ENCODE measurements at places on chromosomes 6 and 20.

DNA sequence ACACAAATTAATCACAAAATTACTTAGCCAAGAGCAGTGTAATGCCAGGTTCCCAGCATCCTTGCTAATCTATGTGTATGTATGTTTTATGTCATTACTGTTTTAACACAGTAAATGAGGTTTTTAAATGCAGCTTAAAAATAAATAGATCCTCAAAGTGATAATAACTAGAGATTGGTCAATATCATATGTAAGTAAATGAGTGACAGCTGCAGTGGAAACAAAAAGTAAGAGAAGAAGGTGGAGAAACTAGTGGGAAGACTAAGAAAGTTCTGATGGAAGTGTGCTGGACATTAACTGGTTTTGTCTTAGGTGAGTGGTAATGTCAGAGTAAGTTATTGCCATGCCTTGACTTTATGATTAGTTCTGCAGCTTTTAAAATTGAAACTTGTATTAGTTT, 1.9 kb upstream of the GJB7 start:
- no peak for DNase-seq

DNA sequence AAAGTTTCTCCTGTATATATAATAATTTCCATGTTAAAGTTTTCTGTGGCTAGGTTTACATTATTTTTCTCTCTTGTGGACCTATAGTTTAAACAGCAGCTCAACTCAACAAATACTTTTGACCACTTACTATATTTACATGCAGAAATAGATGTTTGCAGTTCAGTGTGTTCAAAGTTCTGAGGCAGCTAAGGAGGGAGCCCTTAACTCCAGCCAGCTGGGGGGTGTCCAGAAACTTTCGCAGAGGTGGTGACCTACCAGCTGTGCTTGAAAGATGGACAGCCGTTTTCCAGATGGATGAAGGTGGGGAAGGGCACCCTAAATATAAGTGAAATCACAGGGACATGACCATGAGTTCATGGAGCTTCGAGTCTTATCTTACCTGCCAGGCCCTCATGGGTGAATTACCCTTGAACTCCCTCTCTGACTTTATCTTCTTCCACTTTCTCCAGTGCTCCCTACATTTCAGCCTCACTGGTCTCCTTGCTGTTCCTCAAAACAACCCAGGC, 33.4 kb downstream of the DHX35 start:
- no peak for DNase-seq

GRCh38 chr6:42280966-42281533, 63.4 kb upstream of the MRPS10 start:
- no peak for DNase-seq

DNA sequence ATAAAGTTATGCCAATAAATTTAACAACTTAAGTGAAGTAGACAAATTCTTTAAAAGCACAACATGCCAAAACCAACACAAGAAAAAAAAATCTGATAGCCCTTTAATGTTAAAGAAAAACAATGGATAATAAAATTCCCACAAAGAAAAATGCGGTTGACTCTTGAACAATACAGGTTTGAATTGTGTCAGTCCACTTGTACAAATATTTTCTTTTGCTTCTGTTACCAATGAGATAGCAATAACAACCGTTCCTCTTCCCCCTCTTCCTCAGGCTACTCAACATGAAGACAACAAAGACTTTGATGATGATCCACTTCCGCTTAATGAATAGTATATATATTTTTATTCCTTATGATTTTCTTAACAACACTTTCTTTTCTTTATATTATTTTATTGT, 283.9 kb upstream of the MAN1A1 start:
- DNase-seq, result no peak

GRCh38 chr6:24927277-24927955, 8.3 kb downstream of the RIPOR2 start:
- no peak for DNase-seq

GRCh38 chr6:26276841-26277648, 88.0 kb upstream of the BTN3A2 start:
- DNase-seq, result no peak

DNA sequence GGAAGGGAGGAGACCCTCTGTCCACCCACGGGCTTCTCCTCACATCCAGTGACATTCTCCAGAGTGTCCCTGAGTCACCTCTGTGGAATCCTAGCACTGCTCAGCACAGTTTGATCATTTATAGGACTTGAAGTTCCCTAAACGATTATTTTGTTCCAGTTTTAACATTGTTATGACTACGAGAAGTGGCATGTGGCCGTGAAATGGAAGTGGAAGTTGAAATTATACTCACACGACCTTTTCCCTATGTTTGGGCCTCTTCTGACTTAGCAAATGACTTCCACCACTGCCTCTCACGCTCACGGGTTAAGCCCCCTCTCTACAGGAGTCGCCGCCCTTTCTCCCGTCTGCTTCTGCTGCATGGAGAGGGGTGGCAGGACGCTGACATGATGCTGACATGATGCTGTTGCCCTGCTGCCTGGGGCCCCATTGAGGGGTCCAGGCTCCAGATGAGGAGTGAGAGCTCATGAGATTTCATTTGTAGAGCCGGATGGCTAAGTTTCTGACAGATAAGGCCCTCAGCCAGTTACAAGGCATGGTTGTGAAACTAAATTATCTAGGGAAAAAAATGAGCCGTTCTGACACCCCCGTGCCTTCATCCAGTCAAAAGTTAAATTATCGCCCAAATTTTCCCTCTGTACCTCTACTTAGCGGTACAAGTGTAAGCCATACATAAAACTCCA, 153.6 kb upstream of the UST start:
- peak; percentile 66 for DNase-seq

DNA sequence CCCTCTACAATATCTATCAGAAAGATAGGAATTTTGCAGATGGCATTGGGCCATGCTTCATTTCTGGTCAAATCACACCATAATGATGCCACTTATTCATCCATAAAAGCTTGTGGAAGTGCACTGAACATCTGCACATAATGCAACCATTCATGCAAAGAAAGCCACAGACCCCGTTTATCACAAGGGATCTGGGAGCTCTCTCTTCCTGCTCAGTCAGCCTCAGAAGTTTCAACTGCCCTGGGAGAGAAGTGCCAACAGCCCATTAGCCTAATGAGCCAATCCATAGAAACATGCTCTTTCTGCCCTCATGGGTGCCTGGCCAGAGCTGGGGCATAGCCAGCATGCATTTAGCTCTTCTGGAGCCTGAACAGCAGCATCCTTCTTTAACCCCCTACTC, 85.8 kb downstream of the SLC35F1 start:
- peak; percentile 37 for DNase-seq

GRCh38 chr20:35697696-35698297, 1.4 kb downstream of the NFS1 start:
- DNase-seq, result no peak

DNA sequence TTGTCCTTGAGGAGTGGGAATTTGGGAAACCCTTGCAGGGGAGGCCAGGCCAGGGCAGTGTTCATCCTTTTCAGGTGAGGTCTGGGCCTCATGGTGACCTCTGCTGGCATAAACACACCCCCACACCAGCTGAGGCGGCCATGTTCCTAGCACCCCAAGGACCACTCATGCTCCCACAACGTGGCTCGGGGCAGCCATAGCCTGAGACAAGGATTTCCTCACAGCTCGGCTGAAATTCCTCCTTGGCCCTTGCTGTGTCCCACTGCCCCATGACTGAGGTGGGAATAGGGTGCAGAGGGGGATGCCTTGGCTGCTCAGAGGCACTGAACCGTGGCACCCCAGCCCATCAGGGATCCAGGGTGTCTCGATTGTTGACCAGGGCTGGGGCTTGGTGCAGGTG, 27.3 kb upstream of the SPDEF start:
- DNase-seq, result no peak

DNA sequence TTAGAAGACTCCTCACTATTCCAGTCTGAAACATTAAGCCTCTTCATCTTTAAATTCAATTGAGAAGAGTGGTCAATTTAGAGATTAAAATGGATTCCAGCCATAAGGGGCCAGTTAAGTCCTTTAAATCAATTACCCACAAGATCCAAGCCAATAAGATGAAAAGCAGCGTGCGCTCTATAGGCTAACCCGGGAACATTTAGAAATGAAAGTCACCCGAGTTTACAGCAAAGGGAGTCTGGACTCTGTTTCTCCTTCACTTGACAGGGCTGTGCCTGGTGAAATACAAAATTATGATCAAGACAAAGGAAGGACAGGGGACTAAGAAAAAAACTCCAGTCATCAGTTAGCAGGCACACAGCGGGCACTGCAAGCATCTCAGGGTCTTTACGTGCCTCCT, 393.7 kb downstream of the QKI start:
- DNase-seq, result no peak

DNA sequence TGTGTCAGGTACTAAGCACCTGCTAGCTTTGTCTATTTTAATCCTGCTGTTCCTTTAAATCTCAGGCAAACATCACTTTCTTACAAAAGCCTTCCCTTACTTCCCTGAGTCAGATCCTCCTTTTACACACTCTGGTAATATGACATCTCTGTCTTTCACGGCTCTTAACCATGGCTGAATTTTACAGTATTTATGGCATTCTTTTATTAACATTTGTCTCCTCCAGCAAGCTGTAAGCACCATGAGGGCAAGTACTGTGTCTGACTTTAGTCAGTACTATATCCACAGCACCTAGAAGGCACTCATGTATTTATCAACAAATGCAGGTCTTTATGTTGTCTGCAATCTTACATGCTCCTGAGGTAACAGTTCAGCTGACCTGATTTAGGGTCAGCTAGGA, 33.7 kb upstream of the HBS1L start:
- DNase-seq, result peak; percentile 15

- DNase-seq, result no peak
These were observed 161.3 kb downstream of the PKHD1 start for GRCh38 chr6:51926125-51926524.

DNA sequence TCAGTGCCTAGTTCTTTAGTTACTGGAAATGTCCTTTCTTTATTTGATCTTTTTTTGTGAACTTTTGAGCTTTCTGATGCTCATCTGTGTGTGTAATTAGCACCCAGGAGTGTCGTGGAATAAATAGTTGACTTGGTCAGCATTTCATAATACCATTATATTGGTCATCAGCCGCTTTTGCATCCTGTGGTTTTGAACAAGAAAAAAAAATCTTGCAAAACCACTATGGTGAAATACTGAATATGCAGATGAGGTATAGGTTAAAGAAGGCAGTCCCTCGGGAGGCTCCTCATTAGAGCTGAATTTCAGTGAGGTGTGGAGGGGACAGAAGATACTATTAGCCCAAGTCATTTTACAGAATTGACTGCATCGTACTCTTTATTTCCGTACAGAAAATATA, 90.1 kb downstream of the FOXO3 start:
- DNase-seq, result peak; percentile 40

GRCh38 chr20:36728986-36729385, 16.9 kb downstream of the NDRG3 start:
- peak; percentile 70 for DNase-seq

DNA sequence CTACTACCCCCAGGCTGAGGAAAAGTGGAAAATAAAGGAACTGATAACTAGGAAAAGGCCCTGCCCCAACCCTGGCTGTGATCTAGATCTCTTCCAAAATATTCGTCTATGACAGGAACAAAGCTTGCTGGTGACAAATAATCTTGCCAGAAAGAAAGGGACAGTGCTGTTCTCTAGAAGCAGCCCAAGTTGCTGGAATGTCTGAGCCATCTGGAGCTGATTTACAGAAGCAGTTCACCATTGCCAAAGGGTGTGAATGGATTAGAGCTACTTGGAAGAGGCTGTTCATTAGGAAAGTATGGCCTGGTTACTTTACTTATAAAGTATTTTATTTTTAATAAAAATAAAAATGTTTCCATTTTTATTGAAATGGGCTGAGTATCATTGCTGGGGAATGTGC, 146.3 kb downstream of the EPM2A start:
- no peak for DNase-seq

- DNase-seq, result no peak
These were observed 13.4 kb downstream of the DCBLD1 start for GRCh38 chr6:117495869-117496268.

DNA sequence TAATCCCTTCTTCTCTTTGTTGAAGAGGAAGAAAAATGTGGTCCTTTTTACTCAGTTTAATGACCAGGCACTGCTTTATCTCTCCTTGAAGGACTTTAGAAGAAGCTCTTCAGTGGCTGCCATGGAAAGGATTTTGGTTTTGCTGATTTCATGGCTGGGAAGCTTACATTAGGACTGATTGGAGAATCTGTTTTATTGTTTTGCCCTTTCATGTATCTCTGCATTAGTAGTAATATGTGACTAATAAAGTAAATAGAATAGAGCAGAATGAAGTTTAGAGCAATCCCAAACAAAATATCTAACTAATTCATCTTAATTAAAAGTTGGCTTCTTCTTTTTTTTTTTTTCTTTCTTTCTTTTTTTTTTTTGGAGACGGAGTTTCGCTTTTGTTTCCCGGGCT, 502.9 kb downstream of the HAO1 start:
- no peak for DNase-seq

GRCh38 chr20:11993886-11994461, 76.3 kb downstream of the BTBD3 start:
- DNase-seq, result no peak

GRCh38 chr6:165059032-165059431, 250.4 kb downstream of the C6orf118 start:
- peak; percentile 60 for DNase-seq

GRCh38 chr6:13568970-13569369, 5.4 kb upstream of the SIRT5 start:
- DNase-seq, result no peak

GRCh38 chr6:38584731-38585130, 55.0 kb downstream of the BTBD9 start:
- DNase-seq, result no peak

GRCh38 chr6:14984519-14984853, 261.4 kb upstream of the JARID2 start:
- DNase-seq, result peak; percentile 9

DNA sequence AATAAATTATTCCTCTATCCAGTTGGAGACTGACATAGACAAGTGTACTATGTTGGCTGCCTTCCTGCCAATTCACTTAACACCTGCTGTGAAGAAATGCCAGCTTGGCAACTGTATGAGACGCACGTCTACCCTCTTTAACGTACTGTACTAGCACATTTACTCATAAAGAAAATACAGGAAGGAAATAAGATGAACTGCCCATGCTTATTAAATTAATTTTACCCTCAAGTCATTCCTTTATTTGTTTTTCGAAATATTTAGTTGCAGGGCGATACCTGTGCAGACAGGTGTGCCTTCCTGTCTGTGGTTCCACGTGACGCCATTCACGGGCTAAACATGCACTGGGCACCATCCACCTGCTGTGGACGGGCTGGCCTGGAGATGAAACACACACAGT, 52.0 kb downstream of the PSMG4 start:
- DNase-seq, result no peak

- DNase-seq, result no peak
These were observed 270.5 kb upstream of the SUPT3H start for GRCh38 chr6:45648262-45648620.

DNA sequence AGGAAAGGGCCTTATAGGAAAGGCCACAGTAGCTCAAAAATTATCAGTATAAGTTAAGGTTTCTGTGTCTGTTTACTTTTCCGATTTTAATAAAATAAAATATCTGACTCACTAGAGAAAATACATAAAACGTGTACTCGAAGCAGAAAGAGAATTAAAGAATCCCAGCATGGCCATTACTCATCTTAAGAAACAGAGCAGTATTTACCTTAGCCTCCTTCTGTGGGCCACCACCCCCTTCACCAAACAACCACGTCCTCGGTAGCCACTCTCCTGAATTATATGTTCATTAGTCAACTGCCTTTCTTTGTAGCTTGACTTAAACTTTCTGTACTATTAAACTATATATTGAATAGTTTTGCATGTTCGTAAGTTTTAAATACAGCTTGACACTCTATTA, 72.2 kb upstream of the SPTLC3 start:
- DNase-seq, result no peak

Data from kidney tubule cell (primary cell).